ENCODE measurements at places on chromosomes 7 and 10. TPM values are rescaled to one million over a fixed set of nuclear protein-coding genes. Genes with fewer than 3 reads are reported as not detected.

LGI1 gene
- not detected for total RNA-seq

STK32C gene
- total RNA-seq, result 48.8 TPM

FLNC gene
- total RNA-seq, result 4.7 TPM

ACSL5 gene
- 0.30 TPM for total RNA-seq

ZNF365 gene
- 0.82 TPM for total RNA-seq
